ENCODE measurements at places on chromosomes 16 and 17.
A peak's percentile ranks its signal among the peaks of the same experiment; 100 is the strongest.

DNA sequence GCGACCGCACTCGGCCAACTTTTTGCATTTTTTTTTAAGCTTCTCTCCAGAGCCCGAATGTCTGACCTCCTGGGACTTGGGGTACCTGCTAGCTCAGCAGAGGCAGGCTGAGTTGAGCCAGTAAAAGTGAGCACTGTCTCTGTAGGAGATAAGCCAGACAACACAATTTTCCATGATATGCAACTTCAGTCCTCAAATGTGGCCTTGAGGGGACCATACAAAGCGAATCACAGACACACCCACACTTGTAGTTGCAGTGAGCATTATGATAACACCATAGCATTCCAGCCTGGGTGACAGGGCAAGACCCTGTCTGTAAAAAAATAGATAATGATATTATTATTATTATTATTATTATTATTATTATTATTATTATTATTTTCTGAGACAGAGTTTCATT is 2.6 kb downstream of the DPEP2 start:
- DNase-seq, result no peak

DNA sequence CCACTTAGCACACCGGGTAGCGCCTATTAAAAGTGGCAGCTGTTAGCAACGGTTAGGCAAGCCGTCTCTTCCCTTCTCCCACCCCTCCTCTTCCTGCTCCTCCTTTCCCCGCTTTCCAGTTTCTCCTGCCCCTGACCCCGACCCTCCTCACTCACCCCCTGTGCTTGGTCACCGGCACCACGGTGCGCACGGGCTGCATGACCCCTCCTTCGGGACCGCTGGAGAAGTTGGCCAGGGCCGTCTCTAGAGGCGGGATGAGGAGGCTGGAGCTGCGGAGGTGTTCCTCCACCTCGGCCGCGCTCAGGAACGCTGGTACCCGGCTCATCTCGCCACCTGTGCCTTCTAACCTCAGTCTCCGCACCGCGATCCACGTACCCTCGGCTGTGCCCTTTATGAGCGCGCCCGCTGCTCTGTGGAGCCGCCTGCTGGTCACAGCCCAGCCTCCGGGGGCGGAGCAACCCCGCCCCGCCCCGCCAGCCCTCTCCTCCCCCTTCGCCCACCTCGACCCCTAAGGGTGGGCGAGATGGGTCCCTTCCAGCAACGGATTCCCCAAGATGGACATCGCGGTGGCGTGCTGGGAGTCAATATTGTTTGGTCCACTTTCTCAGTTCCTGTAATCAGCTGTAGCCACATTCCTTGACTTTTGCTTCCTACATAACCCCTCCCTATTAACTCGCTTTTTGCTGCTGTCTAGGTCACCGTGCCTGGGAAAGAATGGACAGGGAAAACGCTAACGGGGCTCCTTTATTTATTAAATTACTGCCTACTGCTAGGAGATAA is at the start of gene CRYM:
Gene CRYM, minus strand, starts transcription at position 364 of the 780 bp plus-strand sequence. Its CDS starts 39 bp downstream, at position 325.
- peak; percentile 70 for DNase-seq

DNA sequence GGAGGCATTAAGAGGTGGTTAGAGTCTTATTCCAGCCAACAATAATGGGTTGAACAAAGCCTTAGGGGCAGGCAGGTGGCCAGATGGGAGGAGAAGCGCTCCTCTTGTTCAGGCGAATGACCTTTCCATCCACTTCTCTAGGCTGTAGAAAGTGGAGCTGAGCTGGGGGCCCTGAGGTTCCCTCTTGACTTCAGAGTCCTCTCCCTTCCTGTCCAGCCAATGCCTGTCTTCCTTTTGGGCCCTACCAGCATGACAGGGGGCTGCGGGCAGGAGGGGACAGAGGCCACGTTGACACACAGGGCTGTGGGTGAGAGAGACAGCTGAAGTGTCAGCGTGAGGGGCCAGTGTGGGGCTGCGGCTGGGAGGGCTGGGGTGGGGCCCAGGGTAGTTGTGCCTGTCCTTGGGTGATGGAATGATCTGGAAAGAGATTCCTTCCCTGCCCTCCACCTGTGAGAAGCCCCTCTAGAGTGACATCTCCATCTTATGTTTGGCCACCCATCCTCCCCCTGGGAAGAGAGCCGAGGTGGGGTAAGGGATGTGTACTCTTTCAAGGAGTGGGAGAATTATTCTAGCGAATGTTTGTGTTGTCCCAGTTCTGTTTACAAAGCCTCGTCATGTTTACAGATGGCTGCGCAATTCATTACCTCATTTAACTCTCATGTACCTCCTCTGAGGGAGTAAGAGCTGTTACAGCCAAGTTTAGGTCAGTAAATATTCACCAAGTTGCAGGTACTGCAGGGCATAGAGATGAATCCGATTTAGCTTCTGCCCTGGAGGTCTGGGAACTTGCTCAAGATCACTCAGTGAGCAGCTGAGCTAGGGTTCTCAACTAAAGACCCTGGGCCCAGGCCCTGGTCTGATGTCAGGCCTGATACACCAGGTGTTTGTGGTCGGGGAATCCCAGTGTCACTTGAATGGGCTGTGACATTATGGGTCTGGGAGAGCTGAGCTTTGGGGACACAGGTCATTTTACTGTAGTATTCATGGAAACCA is 3.3 kb downstream of the ERBB2 start:
- DNase-seq, result no peak

DNA sequence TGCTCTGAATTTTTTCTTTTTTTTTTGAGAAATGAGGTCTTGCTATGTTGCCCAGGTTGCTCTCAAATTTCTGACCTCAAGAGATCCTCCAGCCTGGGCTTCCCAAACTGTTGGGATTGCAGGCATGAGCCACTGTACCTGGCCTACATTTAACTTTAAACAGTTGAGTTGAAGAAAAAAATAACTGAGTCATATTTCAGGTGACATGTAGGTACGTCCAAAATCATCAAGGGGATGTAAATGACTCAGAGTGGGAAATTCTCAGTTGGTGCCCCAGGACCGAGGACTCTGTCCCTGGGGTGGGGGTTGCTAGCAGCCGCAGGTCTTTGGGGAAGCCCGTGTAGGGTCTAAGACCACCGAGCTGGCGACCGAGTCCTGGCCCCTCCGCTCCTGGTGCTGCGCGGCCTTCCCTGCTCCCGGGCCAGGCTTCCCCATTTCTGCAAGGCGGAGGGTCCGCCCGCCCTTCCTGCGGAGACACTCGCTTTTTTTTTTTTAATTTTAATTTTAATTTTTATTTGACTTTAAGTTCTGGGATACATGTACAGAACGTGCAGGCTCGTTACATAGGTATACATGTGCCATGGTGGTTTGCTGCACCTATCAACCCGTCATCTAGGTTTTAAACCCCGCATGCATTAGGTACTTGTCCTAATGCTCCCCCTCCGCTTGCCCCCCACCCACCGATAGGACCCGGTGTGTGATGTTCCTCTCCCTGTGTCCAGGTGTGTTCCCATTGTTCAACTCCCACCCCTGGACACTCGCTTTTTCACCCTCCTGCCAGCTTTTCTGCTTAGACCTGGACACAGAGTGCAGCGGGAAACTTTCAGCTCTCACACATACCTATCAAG is 12.7 kb upstream of the N4BP1 start:
- no peak for DNase-seq

DNA sequence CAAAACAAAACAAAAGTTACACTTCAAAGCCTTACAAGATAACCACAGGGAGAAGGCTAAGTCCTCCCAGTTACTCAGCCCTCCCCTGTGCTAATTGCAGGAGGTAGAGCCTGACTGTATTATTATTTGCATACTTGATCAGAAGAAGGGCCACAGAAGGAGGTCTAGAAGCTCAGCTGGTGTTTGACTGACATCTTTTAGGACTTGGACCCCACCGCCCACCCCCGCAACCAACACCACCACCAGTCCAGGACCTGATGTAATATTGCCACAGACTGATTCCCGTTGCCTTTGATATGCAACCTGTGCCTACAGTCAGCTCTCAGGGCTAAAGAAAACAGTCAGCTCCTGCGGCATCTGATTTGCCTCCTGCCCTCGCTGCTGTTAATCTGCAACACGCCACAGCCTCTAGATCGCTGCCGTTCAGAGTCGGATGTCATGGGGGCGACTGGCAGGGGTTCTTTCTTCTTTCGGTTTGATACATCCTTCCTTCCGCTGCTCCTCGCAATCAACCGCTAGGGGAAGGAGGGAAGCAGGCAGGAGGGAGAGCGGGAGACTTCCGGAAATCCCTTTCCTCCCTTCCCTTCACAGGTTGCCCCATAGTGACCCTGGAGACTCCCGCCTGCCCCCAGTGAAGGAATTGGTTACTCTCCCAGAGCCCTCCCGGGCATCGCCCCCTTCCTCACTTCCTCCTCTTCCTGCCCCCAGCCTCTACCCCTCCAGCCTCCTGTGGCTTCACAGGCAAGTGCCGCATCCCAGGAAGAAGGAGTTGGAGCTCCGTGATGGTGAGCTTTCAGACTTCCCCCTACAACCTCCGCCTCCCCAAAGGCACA is 90.5 kb upstream of the SOX9 start:
- DNase-seq, result peak; percentile 37

DNA sequence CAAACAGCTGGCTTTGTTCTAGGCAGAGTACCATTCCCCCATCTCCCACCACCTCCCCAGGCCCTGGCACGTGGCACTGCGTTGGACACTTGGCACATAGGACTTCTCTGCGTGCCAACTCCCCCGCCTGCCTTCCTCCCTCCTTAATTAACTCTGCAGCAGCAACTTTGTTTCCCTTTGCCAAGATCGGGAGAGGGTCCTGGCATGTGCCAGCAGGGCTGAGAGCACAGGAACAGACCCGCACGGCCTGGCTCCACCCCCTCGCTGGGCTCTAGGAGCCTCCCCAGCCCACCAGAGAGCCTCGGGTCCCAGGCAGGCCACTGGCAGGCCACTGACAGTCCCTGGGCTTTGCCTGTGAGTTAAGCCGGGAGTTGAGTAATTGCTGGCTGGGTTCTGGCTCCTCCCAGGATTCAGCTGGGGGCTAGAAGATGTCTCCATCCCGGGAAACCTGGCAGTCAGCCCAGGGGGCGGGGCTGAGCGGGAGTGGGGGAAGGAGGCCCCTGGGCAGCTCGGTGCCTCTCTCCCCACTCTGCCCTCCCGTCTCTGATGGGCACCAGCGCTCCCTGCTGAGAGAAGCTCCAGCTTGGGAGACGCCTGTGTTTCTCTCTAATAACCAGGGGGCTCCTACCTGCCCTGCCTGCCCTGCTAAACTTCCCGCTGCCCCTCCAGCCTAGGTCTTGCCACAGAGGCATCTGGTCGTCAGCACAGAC is 224.0 kb upstream of the TNRC6C start:
- peak; percentile 93 for DNase-seq

DNA sequence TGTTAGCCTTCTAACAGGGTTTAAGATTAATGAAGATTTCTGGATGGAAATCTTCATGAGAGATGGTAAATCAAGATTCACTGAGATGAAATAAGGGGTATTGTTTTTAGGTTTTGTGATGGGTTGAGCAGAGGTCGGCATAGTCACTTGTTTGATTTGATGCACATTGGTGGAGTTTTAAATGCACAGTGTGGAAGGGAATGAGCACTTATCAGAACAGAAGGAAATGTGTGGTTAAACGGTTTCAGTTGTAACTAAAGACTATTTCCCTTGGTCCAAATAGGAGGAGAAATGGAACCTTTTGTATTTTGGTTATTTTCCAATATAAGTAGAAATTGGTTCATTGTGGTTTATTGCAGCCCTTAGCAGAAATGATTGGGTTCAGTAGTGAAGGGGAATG is 34.1 kb downstream of the CBFB start:
- no peak for DNase-seq

- no peak for DNase-seq
These were observed 3.1 kb upstream of the NPW start for GRCh38 chr16:2016407-2016922.

DNA sequence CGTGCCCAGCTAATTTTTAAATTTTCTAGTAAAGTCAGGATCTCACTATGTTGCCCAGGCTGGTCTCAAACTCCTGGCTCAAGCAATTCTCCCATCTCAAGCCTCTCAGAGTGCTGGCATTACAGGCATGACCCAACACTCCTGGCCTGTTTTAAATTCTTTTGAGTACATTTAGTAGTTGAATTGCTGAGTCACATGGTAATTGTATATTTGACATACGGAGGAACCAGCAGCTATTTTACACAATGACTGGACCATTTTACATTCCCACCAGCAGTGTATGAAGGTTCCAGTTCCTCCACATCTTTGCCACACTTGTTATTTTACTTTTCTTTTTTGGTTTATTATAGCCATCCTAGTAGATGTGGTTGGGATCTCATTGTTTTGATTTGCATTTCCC is 43.6 kb downstream of the RHOT1 start:
- DNase-seq, result no peak

GRCh38 chr16:30120340-30121105 is 2.5 kb downstream of the MAPK3 start:
- no peak for DNase-seq

DNA sequence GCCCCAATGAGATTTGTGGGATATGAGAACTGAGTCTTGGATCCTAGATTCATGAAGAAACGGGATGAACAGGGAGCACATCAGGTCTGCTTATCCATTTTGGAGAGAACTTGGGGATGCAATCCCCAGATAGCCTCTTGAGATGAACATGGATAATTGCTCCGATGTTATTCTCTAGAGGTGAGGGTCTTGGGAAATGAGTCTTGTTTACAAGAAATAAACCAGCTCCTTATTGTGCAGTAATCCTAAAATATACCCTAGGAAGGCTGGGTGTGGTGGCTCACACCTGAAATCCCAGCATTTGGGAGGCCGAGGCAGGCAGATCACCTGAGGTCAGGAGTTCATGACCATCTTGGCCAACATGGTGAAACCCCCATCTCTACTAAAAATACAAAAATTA is at the start of gene OR1D2:
Gene OR1D2, minus strand, starts transcription at position 101 of the 400 bp plus-strand sequence. CDS start 11,426 bp downstream, outside the sequence.
- no peak for DNase-seq

GRCh38 chr16:78502812-78503350 is 403.4 kb downstream of the WWOX start:
- no peak for DNase-seq

- no peak for DNase-seq
These were observed 73.2 kb upstream of the MRTFB start for GRCh38 chr16:13997933-13998332.

DNA sequence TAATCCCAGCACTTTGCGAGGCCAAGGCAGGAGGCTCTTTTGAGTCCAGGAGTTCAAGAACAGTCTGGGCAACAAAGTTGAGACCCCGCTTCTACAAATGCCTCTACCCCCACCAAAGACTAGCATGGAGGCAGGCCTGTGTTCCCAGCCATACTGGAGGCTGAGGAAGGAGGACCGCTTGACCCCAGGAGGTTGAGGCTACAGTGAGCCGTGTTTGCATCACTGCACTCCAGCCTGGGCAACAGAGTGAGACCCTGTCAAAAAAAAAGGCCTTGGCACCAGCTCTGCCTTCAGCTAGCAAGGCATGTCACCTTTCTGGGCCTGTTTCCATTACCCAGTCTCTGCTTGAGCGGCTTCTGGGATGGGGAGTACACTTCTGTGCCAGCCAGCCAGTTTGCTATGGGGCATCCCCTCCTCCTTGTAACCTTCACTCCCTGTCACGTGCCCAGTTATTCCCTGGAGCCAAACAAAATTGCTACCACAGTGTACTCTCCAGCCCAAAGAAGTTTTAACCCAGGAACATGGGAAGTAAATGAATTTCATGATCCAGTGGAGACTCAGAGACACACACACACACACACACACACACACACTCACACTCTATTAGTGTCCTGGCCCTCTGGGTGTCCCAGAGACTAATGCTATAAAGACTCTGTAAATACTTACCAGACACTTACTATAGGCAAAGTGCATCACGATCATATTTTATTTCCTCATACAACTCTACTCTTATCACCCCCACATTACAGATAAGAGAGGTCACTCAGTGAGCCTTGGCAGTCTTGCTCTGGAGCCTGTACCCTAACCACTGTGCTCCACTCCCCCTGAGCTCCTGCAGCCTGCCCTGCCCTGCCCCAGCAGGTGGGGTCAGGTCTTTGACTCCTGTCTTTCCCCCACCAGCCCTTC is 2.5 kb downstream of the CISD3 start:
- DNase-seq, result no peak

- DNase-seq, result no peak
These were observed 12.0 kb downstream of the LRRC37B start for GRCh38 chr17:32019228-32019627.

GRCh38 chr17:70896843-70897242 is 727.5 kb downstream of the KCNJ2 start:
- DNase-seq, result no peak
